ENCODE measurements at places on chromosomes 2 and 18. TPM values are rescaled to one million over a fixed set of nuclear protein-coding genes. Genes with fewer than 3 reads are reported as not detected.

Gene REG3G
- total RNA-seq: not detected

GRCh38 chr18:37361335-37362157 is 204.1 kb downstream of the CELF4 start:
- H3K27me3 ChIP-seq: peaks cover 20% of the 10 kb centered on the region
- H3K36me3 ChIP-seq: no peaks in the 10 kb centered on the region
- H3K4me3 ChIP-seq: no peak overlapping the region
- H3K27ac ChIP-seq: no peak overlapping the region
- no peak for DNase-seq
- H3K4me1 ChIP-seq: no peaks in the 10 kb centered on the region

DNA sequence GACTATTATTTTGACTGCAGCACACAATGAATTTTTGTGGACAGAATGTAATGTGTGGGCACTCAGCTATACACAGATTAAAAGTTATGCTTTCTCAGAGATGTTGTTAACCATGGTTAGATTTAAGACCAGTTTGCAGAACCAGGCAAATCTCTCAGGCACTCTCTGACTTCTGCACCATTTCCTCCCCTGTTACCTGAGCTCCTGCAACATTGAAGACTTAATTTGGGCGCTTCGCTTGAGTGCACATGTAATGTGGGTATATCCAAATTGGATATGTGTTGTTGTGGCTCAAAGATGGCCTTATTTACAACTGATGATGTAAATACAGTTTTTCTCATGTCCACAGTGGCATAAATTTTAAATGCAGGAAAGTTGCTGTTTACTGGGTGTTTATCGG is 469.4 kb downstream of the PTPRM start:
- no peaks in the 10 kb centered on the region for H3K27me3 ChIP-seq
- H3K27ac ChIP-seq: no peak overlapping the region
- peaks cover 4% of the 10 kb centered on the region for H3K4me1 ChIP-seq

DNA sequence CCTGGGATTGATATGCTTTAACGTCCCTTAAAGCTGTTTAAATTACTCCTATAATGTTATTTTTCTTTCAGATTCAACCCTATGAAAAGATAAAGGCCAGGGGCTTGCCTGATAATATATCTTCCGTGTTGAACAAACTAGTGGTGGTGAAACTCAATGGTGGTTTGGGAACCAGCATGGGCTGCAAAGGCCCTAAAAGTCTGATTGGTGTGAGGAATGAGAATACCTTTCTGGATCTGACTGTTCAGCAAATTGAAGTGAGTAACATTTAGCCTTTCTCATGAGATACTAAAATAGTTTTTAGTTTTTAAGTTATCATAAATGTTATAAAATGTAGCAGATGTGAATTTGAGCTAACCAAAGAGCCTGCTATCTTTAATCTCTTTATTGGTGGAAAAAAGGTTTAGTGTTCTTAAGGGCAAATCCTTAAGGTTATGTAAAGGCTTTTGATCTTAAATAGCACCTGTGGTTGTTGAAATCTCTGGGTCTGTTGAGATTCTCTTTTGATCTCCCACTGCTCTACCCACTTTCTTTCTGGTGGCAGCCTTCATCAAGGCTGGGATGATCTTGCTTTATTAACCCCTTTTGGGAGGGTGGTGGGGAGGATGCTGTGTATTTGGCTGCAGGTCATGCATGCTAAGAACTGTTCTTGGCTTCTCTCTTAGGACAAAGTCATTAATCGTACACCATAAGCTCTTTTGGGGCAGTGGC is 40.9 kb downstream of the UGP2 start:
- no peak for DNase-seq
- H3K36me3 ChIP-seq: peaks cover 23% of the 10 kb centered on the region
- no peak overlapping the region for H3K27ac ChIP-seq
- no peaks in the 10 kb centered on the region for H3K4me1 ChIP-seq

DNA sequence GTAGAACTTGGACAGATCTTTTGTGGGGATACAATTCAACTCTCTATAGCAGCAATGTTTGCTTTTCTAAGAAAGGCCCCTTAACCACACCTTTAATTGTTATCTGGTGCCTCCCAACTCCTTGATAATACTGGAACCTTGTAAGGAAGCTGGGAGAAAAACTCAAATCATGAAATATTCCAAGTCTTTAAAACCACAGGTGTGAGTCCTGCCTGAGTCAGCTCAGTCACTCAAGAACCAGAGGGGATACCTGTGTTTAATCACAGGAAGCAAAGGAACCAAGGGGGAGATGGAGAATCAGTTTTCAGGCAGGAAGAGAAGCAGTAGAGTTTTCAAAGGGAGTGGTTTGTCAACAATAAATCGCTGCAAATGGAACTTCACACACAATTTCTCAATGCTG is 159.9 kb downstream of the LAMA3 start:
- no peak for DNase-seq
- no peaks in the 10 kb centered on the region for H3K36me3 ChIP-seq
- H3K4me3 ChIP-seq: no peak overlapping the region
- peaks cover 8% of the 10 kb centered on the region for H3K4me1 ChIP-seq
- H3K27ac ChIP-seq: no peak overlapping the region

- H3K27me3 ChIP-seq: no peaks in the 10 kb centered on the region
- H3K27ac ChIP-seq: no peak overlapping the region
- no peak for DNase-seq
- no peaks in the 10 kb centered on the region for H3K4me1 ChIP-seq
- H3K36me3 ChIP-seq: no peaks in the 10 kb centered on the region
- H3K4me3 ChIP-seq: no peak overlapping the region
These were observed 231.9 kb downstream of the ANKRD30B start for GRCh38 chr18:14979875-14980274.

DNA sequence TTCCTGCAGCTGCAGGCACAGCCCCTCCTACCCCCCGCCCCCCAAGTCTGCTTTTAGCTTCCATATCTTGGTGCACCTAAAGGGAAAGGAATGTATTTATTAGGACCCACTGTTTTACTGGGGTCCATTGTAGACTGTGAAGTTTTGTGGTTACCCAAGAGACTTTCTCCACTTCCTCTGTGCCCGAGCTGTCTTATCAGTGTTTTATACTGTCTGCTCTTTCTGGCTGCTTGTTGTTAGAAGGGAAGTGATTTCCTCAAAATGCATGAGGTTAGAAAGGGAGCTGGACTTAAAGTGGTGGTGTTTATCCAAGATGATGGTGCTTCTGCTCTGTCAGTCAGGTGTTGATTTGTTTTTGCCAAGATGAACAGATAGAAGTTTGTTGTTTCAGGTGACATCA is 85.0 kb downstream of the PTH2R start:
- H3K27ac ChIP-seq: no peak overlapping the region
- no peak overlapping the region for H3K4me3 ChIP-seq
- H3K36me3 ChIP-seq: no peaks in the 10 kb centered on the region
- no peaks in the 10 kb centered on the region for H3K4me1 ChIP-seq
- DNase-seq: no peak
